NCI-H1105 (cell line): ENCODE measurements at places on chromosomes 6 and 20.
A peak's percentile ranks its signal among the peaks of the same experiment; 100 is the strongest.

GRCh38 chr6:903761-904160 lies 210.8 kb upstream of the EXOC2 start:
- no peak for DNase-seq

GRCh38 chr20:20710443-20711315 lies 1.8 kb downstream of the RALGAPA2 start:
- peak; percentile 30 for DNase-seq

DNA sequence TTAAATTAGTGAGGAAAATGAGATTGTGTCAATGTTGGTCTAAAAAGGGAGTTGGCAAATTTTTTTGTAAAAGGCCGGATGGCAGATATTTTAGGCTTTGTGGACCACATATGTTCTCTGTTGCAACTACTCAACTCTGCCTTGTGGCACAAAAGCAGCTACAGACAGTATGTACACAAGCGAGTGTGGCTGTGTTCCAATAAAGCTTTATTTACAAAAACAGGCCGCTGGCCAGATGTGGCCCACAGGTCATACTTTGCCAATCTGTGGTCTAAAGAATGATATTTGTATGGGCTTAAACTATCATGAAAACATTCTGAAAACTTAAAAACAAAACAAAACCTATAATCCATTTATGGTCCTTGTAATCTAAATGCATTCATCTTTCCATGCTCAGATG lies 228.3 kb downstream of the CLIC5 start:
- DNase-seq = no peak

DNA sequence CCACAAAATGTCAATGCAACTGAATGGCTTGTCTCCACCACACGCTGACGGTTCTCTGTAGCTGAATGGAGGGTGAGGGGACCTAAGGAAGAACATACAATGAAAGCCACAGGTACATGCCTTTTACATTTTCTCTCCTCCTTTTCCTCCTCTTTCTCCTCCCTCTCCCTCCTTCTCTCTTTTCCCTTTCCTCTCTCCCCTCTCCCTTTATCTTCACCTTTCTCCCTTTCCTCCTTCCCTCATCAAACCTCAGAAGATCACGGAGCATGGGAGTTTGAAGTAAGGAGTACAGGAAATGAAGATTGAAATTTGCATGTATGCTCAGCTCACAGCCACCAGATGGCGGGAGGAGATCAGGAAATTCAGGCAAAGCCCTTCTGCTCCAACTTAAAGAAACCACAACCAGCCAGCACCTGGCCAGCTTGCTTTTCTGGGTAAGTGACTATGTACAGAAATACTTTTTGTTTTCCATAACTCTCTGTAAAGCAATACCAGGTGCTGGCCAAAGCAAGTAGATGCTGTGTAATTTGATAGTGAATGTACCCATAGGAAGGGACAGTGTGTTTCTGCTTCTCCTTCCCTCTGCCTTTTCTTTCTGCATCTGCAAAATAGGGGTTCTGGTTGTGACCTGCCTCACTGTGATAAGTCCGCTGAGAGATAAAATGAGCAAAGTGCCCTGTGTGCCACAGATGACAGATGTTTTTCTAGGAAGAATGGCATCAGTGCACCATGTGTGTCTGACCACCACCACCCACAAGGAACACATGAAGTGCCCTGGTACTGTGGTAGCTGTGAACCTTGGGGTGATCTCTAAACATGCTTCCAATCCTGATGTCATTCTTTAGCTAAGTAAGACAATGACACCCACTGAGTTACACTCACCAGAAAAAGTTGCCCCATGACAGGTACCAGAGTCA lies 18.6 kb upstream of the FOXO3 start:
- peak; percentile 65 for DNase-seq

DNA sequence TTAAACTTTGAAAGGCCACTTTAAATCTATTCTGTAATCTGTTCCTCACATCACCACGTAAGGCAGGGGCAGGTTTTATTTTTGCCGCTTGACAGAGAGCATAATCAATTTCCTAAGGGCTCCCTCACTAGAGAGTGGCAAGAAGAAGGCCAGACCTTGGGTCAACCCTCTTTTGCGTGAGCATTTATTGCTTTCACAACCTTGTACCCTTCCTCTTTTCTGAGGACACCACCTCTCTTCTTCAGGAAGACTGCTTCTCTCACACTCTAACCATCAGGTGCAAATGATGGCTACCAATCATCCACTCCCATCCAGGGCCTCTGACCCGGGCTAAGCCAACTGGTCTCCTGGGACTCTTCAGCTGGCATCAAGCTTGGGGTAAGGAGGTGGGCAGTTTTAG lies 25.2 kb upstream of the QKI start:
- no peak for DNase-seq

- DNase-seq = peak; percentile 20
These were observed 12.5 kb upstream of the BCKDHB start for GRCh38 chr6:80094017-80094416.

GRCh38 chr6:9116026-9116425 lies 680.7 kb upstream of the SLC35B3 start:
- DNase-seq = no peak

DNA sequence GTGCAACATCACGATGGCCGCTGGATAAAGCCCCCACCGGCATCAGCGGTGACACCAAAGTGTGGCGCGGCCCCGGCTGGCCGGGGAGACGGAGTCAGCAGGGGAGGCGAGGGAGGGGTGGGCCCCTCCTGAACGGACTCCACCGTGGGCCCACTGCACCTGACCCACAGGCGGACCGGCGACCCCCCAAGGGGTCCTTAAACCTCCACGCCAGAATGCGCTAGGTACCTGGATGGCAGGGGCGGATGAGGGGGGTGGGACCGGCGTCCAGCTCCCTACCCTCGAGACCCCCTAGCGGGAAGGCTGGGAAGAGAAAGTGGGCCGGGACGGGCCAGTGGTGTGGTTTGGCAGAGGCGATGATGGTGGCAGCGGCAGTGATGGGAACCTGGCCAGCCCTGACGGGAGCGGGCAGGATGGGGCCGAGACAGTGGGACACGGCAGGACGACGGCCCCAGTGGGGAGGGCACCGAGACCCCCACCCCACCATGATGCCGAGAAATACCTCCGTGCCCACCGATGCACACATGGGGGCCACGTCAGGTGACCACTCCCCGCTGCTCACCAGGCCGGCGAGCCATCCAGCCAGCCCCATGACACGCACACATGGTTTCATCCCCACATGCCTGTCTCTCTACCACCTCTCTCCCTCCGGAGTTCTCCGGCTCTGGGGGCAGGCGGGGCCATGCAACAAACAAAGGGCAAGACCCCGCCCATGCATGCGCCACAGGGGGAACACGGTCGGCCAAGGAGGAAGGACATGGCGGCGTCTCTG lies 771.9 kb upstream of the DEFB115 start:
- no peak for DNase-seq

GRCh38 chr6:12594530-12594893 lies 122.1 kb upstream of the PHACTR1 start:
- DNase-seq = no peak

- no peak for DNase-seq
These were observed 43.8 kb downstream of the PLN start for GRCh38 chr6:118591897-118592296.

GRCh38 chr20:38658879-38659596 lies 57.4 kb downstream of the ARHGAP40 start:
- peak; percentile 80 for DNase-seq

DNA sequence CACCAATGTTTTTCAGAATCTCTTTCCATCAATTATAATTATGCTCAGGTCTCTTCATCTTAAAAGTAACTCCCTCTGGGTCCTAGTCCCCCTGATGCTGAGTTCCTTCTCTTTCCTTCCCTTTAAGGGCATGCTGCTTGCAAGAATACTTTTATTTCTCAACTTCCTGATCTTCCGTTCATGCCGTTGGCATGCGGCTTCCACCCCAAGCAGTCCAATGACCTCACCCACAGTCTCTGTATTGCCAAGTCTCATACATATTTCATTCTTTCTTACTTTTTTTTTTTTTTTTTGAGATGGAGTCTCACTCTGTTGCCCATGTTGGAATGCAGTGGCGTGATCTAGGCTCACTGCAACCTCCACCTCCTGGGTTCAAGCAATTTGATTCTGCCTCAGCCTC lies 83.5 kb downstream of the NDUFAF5 start:
- DNase-seq = no peak

- DNase-seq = peak; percentile 33
These were observed at the start of gene HRH3 for GRCh38 chr20:62219992-62220665. TSS of gene HRH3 (minus strand) at chr20:62220278. CDS start at chr20:62219970, 308 bp downstream.

DNA sequence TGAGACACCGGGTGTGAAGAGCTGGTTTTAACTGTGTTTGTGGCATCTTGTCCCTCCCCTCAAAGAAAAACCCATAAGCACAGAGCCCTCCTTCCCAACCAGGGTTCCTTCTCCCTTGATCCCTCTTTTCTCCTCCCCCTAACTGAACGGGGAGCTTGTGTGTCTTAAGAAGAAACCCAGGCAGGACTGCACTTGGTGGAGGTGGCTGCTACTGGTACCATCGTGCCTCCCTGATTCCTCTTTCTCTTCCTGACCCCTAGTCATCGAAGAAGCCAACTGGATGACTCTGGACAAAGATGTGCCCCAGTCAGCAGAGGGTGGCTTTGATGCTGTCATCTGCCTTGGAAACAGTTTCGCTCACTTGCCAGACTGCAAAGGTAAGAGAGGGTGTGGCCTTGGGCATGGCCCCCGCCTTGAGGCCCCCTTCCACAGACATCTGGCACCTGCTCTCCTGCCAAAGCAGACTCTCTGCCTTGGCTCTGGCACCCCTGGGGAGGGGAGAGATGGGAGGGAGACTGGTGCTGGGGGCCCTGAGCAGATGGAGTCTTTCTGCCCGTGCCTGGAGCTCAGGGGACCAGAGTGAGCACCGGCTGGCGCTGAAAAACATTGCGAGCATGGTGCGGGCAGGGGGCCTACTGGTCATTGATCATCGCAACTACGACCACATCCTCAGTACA lies 2.1 kb downstream of the GNMT start:
- DNase-seq = no peak

DNA sequence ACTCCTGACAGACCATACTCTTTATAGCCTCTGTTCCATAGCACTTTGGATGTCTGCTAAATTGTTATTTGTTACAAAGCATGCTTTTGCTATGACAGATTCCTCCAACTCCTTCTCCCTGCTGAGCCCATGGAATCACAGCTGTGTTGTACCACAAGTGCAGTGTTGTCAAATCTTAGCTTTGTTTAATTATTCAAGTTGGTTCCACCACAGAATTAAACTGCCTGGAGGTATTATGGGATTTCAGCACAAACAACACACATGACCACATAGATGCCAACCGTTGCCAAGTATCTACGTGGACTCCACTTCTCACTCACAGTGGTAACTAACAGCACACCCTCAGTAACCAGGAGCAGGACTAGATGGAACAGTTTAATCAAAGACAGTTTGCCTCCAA lies 32.7 kb upstream of the MARCKS start:
- no peak for DNase-seq

DNA sequence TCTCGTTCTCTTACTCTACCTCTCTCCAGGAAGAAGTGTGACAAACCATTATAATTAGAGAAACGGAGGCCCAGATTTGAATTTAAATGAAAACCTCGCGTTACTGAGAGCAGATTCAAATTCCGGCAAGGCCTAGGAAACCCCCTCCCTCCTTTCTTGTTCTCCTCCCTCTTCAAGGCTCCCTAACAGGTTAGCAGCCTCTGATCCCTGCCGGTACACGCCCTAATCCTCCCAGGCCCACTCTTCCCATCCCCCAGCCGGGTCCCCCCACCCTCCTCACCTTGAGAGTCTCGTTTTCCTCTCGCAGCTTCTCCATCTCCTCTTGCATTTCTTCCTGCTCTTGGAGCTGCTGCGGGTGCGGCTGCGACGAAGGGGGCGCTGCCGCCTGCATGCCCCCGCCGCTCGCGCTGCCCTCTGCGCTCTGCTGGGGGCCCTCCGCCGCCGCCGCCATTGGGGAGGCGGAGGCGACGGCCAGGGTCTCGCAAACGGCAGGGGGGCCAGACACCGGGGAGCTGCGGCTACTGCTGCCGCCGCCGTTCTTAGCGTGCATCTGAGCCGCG lies 3.8 kb downstream of the MTCL3 start:
- DNase-seq = peak; percentile 46

DNA sequence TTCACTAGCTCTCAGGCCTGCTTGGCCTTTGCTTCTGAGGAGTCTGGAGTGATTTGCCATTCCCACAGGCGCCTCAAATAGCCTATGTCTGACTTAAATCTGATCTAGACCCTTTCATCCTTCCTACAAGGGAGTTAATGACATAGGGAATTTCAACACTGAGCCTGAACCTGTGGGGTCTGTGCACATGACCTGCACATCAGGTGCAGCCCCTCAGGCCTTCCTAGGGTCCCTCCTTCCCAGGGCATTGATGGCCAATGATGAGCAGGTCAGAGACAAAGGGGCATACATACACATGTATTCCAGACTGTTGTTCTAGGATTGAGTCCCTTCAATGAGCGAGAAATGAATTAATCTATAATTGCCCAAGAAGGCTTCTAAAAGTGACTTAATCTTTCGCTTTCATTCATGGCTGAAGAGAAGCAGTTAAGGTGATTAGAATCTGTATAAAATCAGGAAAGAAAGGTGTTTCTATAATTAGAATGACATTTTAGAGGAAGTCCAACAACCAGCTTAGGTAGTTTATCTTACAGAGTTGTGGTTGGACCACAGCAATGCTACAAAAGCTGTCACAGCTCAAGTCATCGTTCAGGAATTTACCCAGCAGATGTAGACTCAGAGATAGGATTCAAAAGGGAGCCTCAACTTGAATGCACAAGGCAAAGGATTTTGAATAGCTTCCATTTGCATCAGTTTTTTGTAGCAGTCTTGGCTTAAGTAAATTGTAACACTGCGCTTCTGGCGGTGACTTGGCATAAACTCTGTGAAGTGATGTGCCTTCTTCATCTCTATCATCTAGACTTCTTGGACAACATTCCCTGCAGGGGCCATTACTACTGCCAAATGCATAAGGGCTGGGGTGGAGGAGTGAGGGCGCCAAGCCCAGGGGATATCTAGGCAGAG lies 27.0 kb upstream of the TBC1D7 start:
- DNase-seq = no peak

GRCh38 chr20:57448764-57449354 lies 57.7 kb downstream of the RBM38 start:
- no peak for DNase-seq
